Renal cortical epithelial cell (primary cell): ENCODE measurements at places on chromosomes 16 and 17. TPM values are rescaled to one million over a fixed set of nuclear protein-coding genes. Genes with fewer than 3 reads are reported as not detected.

GRCh38 chr16:89119166-89119621 lies 25.5 kb downstream of the ACSF3 start:
- no peak for DNase-seq

- no peak for DNase-seq
These were observed 341.9 kb upstream of the CDH11 start for GRCh38 chr16:65463652-65464260.

DNA sequence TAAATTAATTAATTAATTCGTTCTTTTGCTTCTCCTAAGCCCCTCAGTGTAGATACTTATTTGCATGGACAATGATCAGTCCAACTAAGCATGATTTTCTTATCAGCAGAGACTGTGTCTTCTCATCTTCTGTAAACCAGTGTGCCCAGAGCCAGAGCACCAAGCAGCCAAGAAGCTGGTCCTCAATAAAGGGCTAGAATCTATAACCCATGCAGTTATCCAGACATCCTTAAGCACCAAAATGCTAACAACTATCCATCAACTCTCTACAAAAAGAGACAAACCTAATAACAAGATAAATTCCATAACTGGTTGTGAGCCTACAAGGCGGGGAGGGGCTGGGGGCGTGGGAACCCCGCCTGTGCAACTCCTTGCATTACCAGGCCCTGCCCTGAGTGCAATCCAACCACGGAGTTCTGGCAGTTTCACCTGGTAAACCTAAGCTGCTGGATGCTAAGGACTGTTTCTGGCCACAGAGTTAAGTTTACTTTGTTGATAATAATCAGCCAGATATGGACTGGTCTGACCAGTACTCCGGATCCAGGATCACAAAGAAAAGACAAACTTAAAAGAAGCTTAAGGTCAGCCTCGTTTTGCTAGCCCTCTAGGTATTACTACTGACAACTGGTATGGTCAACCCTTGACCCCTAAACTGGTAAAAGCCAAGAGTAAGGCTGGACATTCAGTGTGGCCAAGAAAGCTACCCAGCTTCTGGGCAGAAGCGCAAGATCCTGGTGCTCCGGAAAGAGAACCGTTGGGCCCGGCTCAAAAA lies 51.5 kb downstream of the ZFHX3 start:
- peak; percentile 21 for DNase-seq

DNA sequence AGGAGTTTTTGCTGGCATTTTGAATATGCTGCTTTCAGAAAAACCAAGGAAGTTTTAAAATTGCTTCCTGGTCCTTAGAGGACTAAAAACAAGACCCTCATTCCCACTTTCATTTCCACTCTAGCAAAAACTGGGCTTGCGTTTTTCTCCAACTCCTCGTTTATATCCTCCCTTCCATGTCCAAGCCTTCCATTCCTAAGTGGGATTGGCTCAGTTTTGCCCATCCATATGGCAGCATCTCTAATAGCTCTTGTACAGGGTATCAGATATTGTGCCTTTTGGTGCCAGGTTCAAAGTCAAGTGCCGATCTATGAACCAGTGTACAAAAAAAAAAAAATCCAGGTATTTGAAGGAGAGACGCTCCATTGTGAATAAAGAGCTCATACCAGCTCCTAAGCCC lies 9.9 kb upstream of the TBKBP1 start:
- no peak for DNase-seq

- DNase-seq, result no peak
These were observed 832 bp upstream of the SRRM2 start for GRCh38 chr16:2751577-2752034.

DNA sequence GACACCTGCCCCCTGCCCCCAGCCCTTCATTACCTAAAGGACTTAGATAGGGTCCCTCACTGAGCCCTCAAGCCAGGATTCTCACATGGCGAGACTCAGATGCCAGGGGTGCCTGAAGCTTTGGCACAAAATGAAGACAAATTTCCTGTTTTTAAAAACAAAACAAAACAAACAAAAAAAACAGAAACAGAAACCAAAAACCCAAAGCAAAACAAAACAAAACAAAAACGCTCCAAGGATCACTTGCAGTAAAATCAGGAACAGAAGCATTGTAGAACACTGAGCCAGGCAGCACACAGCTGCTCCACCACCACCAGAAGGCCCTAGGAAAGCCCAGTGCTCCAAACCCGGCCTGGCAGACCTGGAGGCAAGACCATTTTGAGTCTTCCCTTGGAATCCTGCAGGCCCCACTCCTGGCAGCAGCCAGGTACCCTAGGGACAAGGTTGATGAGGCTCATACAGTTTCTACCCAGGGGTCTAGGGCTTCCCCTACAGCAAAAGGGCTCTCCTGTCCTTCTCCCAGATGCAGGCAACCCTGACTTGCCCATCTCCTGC lies 20.8 kb downstream of the MYO18A start:
- no peak for DNase-seq

- DNase-seq, result no peak
These were observed 238.7 kb downstream of the FOXL1 start for GRCh38 chr16:86816930-86817625.

GRCh38 chr16:81712681-81713080 lies 66.4 kb upstream of the PLCG2 start:
- no peak for DNase-seq

- no peak for DNase-seq
These were observed 25.9 kb upstream of the SMURF2 start for GRCh38 chr17:64687961-64688360.

DNA sequence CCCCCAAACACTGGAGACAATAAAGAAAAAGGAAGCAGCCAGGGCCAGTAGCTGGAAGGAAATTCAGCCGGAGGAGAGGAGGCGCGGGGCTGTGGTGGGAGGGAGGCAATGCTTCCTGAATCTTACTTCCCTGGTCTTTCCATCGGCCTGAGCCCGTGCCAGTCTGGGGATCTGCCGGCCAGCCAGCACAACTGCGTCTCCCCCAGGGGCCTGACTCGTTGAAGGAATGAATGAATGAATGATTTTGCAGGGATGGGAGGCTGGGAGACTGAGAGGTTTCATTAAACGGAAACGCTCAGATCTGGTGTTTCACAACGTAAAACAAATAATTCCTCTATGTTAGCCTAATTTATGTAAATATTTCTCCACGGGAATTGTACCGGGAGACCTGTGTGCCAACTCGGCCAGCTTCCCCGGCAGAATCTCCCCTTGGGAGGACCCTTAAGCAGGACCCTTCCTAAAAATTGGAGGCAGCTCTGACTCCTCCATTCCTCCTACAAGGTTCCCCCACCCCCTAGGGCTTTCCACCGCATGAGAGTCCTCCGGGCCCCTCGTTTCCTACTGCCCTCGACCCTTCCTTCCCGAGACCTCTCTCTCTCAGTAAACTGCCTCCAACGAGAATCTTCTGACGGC lies 1.3 kb upstream of the BAIAP2 start:
- DNase-seq, result no peak

CNGB1 gene
- total RNA-seq, result 0.35 and 0.60 TPM in 2 replicates

ARL5C gene
- not detected in 2 replicates for total RNA-seq

TEKT1 gene
- total RNA-seq, result not detected in 2 replicates
